ENCODE measurements at places on chromosomes 16 and 17. TPM values are rescaled to one million over a fixed set of nuclear protein-coding genes. Genes with fewer than 3 reads are reported as not detected.

- DNase-seq = no peak
Observed at GRCh38 chr17:51888816-51889215, 269.7 kb downstream of the CA10 start.

The TRIM65 gene
- total RNA-seq = 13.0 TPM

DNA sequence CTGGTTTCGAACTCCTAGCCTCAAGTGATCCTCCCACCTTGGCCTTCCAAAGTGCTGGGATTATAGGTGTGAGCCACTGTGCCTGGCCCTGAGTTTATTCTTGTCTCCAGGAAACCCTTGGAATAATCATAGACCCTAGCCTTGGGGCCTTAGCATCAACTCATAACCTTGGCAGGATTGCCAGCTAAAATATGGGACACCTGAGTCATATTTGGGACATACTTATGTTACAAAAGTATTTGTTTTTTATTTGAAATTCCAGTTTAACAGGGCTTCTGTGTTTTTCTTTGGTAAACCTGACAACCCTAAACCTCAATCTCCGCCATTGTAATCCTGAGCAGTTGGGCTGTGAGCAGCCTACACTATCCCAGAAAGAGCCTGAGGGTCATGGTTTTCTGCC lies 28.6 kb upstream of the TNS4 start:
- no peak for DNase-seq

The RRAD gene
- total RNA-seq = 19.0 TPM

The SEPTIN12 gene
- total RNA-seq = not detected

The CNTNAP1 gene
- total RNA-seq = 5.1 TPM

DNA sequence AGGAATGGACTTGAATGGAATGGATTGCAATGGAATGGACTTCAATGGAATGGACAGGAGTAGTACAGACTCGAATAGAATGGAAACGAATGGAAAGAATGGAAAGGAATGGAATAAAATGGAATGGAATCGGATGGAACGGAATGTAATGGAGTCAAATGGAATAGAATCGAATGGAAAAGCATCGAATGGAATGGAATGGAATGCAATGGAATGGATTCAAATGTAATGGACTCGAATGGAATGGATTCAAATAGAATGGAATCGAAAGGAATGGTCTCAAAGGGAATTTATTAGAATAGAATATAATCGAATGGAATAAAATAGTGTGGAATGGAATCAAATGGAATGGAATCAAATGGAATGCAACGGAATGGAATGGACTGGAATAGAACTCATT lies 484.9 kb upstream of the WSB1 start:
- DNase-seq = no peak

DNA sequence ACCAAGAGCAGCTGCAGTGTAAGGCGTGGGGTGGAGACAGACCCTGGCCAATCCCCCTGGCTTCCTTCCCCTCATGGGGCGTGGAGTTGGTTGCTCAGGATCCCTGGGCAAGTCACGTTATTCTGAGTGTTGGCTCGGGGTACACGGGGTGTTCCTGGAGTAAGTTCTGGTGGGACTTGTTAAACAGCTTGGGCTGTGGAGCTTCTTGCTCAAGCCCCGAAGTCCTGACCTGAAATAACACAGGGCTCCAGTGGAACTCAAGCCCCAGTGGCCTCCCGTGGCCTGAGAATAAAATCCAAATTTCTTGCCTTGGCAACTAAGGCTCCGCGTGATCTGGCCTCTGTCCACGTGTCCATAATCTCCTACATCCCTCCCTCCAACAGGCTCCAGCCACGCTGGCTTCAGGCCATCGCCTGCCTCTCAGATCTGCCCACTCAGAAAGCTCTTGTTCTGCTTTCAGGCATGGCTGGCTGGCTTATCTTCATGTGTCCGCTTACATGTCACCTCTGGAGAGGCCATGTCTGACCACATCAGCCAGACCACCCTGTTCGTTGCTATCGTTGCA lies 49.3 kb upstream of the BCO1 start:
- DNase-seq = peak; percentile 88

The RBFOX1 gene
- 3.1 TPM for total RNA-seq

The ENDOV gene
- 22.6 TPM for total RNA-seq

DNA sequence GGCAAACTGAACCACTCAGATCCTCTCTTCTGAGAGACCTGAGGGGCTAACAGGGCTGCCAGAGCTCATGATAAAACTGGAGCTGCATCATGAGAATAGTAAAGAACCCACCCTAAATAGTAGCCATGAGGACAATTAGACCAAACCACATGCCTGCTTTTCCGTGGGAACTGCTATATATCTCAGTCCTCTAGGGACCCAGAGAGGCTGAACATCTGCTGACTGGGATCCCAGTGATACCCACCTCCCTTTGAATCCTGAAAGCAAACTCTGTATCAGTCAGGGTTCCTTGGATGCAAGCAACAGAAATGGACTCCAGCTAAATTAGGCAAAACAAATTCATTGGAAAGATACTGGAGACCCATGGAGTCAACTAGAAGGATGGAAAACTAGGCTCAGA lies 6.5 kb downstream of the MT1X start:
- no peak for DNase-seq

The TP53TG3F gene
- 0.48 TPM for total RNA-seq

The CCL4 gene
- total RNA-seq = 22.1 TPM

The OR4D2 gene
- 2.2 TPM for total RNA-seq

The ABCA8 gene
- 72.2 TPM for total RNA-seq

The IFI35 gene
- 1.4 TPM for total RNA-seq

GRCh38 chr17:9020096-9020823 lies 1.1 kb upstream of the NTN1 start:
- DNase-seq = no peak

The ST6GALNAC2 gene
- total RNA-seq = not detected

The CLEC3A gene
- not detected for total RNA-seq

The EVPLL gene
- total RNA-seq = 0.24 TPM

GRCh38 chr17:13520899-13521572 lies 80.7 kb downstream of the HS3ST3A1 start:
- DNase-seq = no peak

The KIF2B gene
- total RNA-seq = 1.2 TPM

The ATP1B2 gene
- 2.6 TPM for total RNA-seq

GRCh38 chr16:86925067-86925791 lies 346.9 kb downstream of the FOXL1 start:
- DNase-seq = peak; percentile 70

The TRAPPC1 gene
- total RNA-seq = 3.6 TPM

DNA sequence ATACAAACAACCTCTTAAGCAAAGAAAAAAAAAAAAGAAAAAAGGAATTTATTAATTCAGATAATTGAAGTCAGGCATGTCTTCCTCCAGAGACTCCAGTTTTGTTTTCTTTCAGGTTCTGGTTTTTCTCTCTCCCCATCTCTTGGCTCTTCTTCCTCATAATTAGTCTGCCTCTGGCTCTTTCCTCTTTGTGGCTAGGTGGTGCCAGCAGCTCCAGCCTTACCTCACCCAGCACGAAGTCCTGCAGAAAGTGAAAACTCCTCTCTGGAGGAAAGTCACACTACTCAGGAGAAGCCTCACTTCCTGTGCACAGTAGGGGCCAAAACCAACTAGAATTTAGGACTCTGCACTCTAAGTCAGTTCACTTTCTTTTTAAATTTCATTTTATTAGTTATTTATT lies 10.3 kb upstream of the NFAT5 start:
- no peak for DNase-seq

GRCh38 chr16:50440991-50441390 lies 72.2 kb upstream of the BRD7 start:
- DNase-seq = no peak

The B4GALNT2 gene
- 1.2 TPM for total RNA-seq

The DPEP2 gene
- total RNA-seq = 5.1 TPM

DNA sequence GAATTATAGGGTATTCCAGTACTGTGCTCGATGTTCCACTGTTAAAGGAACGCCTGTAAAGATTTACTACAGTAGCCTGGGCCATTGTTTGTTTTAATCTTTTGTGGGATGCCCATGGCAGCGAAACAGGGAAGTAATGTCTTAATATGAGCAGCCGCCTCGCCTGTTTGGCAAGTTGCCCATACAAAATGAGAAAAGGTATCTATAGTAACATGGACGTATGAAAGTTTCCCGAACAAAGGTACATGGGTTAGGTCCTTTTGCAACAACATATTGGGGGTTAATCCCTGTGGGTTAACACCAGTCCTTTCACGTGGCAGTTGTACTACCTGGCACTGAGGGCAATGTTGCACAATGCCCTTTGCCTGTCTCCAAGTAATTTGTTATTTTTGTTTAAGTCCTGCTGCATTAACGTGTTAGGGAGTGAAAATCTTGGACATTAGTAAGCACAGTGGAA lies 21.1 kb upstream of the TMC5 start:
- DNase-seq = no peak

GRCh38 chr17:63831505-63831904 lies 4.0 kb upstream of the FTSJ3 start:
- no peak for DNase-seq

GRCh38 chr17:49512296-49513043 lies 17.4 kb downstream of the NGFR start:
- no peak for DNase-seq

DNA sequence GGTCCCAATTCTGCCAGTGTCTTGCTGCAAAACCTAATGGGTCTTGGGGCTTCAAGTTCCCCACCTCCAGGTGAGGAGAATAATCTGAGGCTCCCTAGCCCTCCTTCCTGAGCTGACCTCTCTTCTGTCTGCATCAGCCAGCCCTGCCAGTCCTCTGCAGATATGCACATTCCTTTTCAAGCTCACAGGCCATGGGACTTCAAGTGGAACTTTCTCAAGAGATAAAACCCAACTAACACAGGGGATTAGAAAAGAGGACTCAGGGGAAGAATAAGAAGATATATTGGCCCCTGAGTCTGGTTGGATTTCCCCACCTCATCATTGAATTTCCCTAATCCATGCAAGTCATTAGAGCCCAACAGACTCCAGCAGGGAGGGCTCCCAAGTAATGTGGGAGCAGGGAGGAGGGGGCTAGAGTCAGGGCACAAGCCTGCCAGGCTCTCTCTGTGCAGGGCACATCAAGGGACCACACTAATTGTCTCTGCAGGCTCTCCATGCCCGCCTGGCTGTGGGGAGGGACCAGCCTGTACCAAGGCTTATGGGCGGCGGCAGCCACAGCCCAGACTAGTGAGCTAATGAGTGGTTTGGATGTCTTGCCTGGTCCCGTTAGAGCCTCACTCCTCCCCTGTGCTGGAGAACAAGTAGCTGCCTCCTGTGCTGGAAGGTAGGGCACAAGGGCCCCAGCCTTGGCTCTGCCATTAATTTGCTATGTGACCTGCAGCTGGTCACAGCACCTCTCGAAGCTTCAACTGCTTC lies 1.2 kb downstream of the KRT14 start:
- DNase-seq = peak; percentile 24

DNA sequence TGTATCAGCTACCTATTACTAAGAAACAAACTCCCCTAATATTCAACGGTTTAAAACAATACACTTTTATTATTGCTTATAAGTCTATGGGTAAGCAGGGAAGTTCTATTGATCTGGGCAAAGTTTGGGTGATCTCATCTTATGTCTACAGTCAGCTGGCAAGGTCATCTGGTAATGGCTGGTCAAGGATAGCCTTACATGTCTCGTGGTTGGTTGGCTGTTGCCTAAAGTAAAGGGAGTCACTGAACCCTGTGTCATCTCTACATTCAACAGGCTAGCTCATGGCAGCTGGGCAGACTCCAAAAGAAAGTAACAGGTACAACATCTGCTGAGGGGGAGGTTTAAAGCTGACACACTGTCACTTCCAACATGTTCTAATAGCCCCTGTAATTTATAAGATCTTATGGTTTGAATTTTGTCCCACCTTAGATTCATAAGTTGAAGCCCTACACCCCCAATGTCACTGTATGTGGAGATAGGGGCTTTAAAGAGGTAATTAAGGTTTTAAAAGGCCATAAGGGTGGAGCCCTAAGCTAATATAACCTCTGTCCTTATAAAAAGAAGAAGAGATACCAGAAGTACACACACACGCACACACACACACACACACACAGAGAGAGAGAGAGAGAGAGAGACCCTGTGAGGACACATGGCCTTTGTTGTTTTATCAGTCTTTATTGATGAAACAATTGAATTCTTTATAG lies 419.1 kb downstream of the NPIPA8 start:
- DNase-seq = no peak

The MYO15B gene
- total RNA-seq = 81.4 TPM

- peak; percentile 19 for DNase-seq
Observed at GRCh38 chr17:66625311-66625767, 209.6 kb upstream of the CACNG5 start.

The TMC5 gene
- total RNA-seq = 0.96 TPM

GRCh38 chr16:4944333-4945281 lies 7.7 kb upstream of the PPL start:
- peak; percentile 97 for DNase-seq

The HELZ gene
- 142 TPM for total RNA-seq

DNA sequence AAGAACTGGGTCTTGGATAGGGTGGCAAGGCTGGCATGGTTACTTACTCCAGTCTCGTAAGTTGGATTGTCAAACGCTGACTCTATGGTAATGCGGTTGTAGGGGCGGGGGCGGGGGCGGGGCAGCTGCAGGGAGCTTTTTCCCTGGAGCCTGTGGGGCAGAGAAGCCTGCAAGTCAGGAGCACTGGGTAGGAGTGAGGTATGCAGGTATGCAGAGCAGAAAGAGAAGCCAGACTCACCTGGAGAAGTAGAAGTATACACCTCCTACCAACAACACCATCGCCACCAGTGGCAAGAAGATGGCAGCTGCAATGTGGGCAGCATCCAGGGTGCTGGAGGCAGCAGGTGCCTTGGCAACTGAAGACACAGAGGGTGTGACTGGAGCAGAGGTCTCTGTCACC lies 4.8 kb upstream of the PHF12 start:
- DNase-seq = no peak

GRCh38 chr16:54806378-54806777 lies 124.3 kb upstream of the IRX5 start:
- DNase-seq = no peak

The SLC5A11 gene
- total RNA-seq = not detected

- DNase-seq = no peak
Observed at GRCh38 chr17:795721-796120, 13.6 kb downstream of the MRM3 start.

- no peak for DNase-seq
Observed at GRCh38 chr16:46753015-46753414, 4.9 kb upstream of the MYLK3 start.

The PRDM7 gene
- 2.2 TPM for total RNA-seq

GRCh38 chr16:58098207-58099096 lies 30.7 kb downstream of the CFAP20 start:
- peak; percentile 39 for DNase-seq

The ZFHX3 gene
- 26.7 TPM for total RNA-seq

The ZKSCAN2 gene
- total RNA-seq = 8.4 TPM

The NTN3 gene
- 5.3 TPM for total RNA-seq
